ENCODE measurements at places on chromosomes 13 and 19. TPM values are rescaled to one million over a fixed set of nuclear protein-coding genes. Genes with fewer than 3 reads are reported as not detected.

- H3K27me3 ChIP-seq, result no peaks in the 10 kb centered on the region
- peaks cover 10% of the 10 kb centered on the region for H3K4me1 ChIP-seq
- peaks cover 13% of the 10 kb centered on the region for H3K36me3 ChIP-seq
- no peak overlapping the region for H3K4me3 ChIP-seq
- no peak for DNase-seq
- no peak overlapping the region for H3K27ac ChIP-seq
These were observed 52.0 kb downstream of the RAB20 start for GRCh38 chr13:110509478-110509926.

The TEX29 gene
- not detected for polyA plus RNA-seq

DNA sequence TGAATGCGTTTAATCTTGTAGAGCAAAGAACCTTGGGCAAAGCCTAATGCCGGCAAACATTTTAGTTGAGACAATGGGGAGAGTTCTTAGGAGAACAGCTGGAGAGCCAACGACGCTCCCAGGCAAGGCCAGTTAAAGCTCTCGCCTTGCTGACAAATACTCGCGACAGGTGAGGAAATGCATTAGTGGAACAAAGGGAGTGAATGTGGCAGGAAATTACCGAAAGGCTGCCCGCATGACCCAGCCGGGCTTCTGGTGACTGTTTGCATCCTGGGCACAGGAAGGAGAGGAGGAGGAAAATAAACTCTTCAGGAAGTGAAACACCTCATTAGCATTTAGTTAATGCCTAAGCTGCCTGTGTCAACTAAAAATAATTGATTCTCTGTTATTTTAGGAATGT, 74.6 kb downstream of the SHISA2 start:
- DNase-seq, result no peak
- H3K27me3 ChIP-seq, result no peaks in the 10 kb centered on the region
- H3K4me3 ChIP-seq, result no peak overlapping the region
- no peak overlapping the region for H3K27ac ChIP-seq
- no peaks in the 10 kb centered on the region for H3K4me1 ChIP-seq
- H3K36me3 ChIP-seq, result no peaks in the 10 kb centered on the region

The LILRA2 gene
- polyA plus RNA-seq, result not detected

The MEIOSIN gene
- polyA plus RNA-seq, result not detected

- no peaks in the 10 kb centered on the region for H3K27me3 ChIP-seq
- peak; percentile 26 for DNase-seq
- peak overlapping the region; percentile 47 for H3K4me3 ChIP-seq
- H3K36me3 ChIP-seq, result no peaks in the 10 kb centered on the region
- H3K4me1 ChIP-seq, result peaks cover 14% of the 10 kb centered on the region
These were observed 109.4 kb downstream of the KCTD15 start for GRCh38 chr19:33905937-33906577.

DNA sequence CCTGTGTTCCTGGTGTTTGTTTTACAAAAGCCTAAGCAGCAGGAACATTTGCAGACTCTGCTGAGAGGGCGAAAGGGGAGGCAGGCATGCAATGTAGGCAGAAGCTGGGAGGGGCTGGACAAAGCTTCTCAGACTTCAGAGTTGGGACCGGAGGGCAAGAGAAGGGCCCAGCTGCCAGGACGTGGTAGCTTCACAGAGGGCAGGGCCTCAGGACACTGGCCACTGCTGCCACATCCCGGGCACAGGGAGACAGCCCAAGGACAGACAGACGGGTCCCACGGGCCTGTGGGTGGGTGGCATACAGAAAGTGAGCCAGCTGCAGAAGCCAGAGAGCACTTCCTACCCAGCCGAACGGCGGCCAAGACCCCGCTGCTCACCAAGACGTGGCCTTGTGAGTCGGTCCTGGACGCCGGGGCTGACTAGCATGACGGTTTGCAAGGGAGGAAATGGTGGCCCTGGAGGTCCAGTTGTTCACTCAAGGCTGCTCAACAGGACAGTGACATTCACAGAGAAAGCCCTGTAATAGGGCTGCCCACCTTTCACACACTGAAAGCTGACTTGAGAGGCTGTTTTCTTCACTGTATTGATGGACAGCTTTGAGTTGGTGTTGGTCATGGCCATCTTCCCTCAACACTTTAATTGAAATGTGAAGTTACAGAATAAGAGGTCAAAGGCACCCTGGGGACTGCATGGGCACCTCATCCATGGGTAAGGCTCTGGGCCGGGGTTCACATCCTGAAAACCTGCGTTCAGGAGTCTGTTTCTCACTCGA, 23.7 kb upstream of the TFDP1 start:
- no peaks in the 10 kb centered on the region for H3K27me3 ChIP-seq
- H3K27ac ChIP-seq, result no peak overlapping the region
- H3K36me3 ChIP-seq, result no peaks in the 10 kb centered on the region
- H3K4me1 ChIP-seq, result peaks cover 2% of the 10 kb centered on the region
- DNase-seq, result no peak

The DLL3 gene
- polyA plus RNA-seq, result 0.80 TPM

The LIN37 gene
- polyA plus RNA-seq, result 11.8 TPM

The STAP2 gene
- 53.8 TPM for polyA plus RNA-seq

The OR7D2 gene
- not detected for polyA plus RNA-seq

The MEF2B gene
- polyA plus RNA-seq, result 0.17 TPM

The DCLK1 gene
- 0.05 TPM for polyA plus RNA-seq

GRCh38 chr19:36488846-36489117, 579 bp downstream of the ZNF566 start:
- H3K4me1 ChIP-seq, result peaks cover 8% of the 10 kb centered on the region
- peak overlapping the region; percentile 99 for H3K27ac ChIP-seq
- no peaks in the 10 kb centered on the region for H3K36me3 ChIP-seq
- no peak for DNase-seq

The TNFRSF19 gene
- polyA plus RNA-seq, result 1.2 TPM

The CRX gene
- polyA plus RNA-seq, result not detected

GRCh38 chr19:34430738-34431625, 2.8 kb downstream of the UBA2 start:
- H3K27ac ChIP-seq, result peak overlapping the region; percentile 13
- DNase-seq, result peak; percentile 26
- H3K4me1 ChIP-seq, result peaks cover 13% of the 10 kb centered on the region
- peaks cover 23% of the 10 kb centered on the region for H3K36me3 ChIP-seq

DNA sequence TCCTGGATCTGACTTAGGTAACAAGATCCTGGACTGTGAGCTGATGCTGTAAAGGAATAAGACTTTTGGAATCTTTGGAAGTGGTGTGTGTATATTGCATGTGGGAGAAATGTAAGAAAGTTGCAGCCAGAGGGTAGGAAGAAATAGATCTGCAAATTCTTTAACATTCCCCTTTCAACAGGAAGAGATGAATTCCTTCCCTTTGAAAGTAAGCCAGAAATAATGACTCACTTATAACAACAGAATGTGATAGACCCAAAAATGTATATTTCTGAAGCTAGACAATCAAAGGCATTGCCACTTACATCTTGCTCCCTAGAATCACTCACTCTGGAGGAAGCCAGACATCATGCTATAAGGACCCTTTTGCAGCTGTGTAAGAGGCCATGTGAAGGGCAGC, 9.8 kb upstream of the SIAH3 start:
- no peak for DNase-seq
- peaks cover 13% of the 10 kb centered on the region for H3K4me1 ChIP-seq
- no peak overlapping the region for H3K27ac ChIP-seq
- H3K36me3 ChIP-seq, result no peaks in the 10 kb centered on the region
- H3K4me3 ChIP-seq, result no peak overlapping the region
- H3K27me3 ChIP-seq, result no peaks in the 10 kb centered on the region

All from keratinocyte (primary cell).